Activated naive CD4-positive, alpha-beta T cell treated with anti-CD3 and anti-CD28 coated beads, Interleukin-2, amount 50 U/mL, for 72 hours (primary cell): ENCODE measurements at places on chromosomes 1 and 21. TPM values are rescaled to one million over a fixed set of nuclear protein-coding genes. Genes with fewer than 3 reads are reported as not detected.

AMY1C gene
- total RNA-seq = not detected

DMBX1 gene
- 0.54 TPM for total RNA-seq

FAM3B gene
- total RNA-seq = not detected

MAN1C1 gene
- total RNA-seq = 15.3 TPM

DMRTA2 gene
- total RNA-seq = not detected

DNA sequence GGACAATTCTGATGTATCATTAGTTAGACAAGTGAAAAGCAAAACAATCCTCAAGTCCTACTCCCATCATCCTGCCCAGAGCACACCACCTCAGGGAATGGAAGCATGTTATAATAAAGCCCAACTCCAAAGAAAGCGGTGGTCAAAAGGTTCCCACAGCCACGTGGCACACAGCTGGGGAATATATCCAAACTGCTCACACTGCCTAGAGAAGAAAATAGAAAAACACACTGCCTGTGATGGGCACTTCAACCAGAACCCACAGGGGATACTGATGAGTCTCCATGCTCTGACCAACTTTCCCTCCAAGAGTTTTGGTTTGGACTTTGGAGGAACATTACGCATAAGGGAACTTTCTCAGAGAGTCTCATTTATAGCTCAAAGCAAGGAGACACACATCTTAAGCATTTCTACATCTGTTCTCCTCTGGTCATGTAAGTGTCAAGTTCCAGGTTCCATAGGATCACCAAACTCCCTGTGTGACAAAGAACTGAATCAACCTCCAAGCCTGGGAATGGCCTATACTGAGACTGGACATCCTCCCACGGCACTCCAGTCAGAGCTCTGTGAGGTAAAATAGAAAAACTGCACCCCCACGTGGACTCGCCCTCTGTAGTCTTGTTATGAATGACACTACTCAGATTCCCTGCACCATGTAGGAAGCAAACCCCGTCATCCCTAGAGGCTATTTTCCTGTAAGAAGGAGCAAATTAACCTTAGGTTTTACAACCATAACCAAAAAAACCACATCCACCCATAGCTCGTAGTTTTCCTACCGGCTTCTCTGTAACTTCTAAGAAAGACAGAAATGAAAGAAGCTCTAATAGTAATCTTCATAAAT, 12.2 kb downstream of the DSTYK start:
- DNase-seq = peak; percentile 49

DNA sequence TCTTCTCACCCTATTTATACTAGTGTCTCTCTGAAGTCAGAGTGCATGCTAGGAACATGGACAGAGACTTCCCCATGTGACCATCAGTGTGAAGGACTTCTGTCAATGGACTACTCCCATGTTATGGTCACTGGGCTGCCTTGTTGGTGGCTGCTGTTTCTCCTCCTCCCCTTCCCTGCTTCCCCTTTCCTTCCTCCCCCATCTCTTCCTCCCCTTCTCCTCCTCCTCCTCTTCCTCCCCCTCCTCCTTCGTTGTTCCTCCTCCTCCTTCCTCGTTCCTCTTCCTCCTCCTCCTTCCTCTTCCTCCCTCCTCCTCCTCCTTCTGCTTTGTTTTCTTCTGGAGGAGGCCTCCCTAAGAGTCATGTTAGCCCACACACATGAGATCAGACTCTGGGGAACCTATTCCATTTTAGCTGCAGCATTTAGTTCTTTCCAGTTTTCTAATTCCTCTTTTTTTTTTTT, 35.8 kb downstream of the IER5 start:
- DNase-seq = no peak

GRCh38 chr1:118321840-118322239, 136.8 kb upstream of the SPAG17 start:
- DNase-seq = no peak

GRCh38 chr1:23215751-23216449, 1.4 kb downstream of the HTR1D start:
- DNase-seq = no peak

DNA sequence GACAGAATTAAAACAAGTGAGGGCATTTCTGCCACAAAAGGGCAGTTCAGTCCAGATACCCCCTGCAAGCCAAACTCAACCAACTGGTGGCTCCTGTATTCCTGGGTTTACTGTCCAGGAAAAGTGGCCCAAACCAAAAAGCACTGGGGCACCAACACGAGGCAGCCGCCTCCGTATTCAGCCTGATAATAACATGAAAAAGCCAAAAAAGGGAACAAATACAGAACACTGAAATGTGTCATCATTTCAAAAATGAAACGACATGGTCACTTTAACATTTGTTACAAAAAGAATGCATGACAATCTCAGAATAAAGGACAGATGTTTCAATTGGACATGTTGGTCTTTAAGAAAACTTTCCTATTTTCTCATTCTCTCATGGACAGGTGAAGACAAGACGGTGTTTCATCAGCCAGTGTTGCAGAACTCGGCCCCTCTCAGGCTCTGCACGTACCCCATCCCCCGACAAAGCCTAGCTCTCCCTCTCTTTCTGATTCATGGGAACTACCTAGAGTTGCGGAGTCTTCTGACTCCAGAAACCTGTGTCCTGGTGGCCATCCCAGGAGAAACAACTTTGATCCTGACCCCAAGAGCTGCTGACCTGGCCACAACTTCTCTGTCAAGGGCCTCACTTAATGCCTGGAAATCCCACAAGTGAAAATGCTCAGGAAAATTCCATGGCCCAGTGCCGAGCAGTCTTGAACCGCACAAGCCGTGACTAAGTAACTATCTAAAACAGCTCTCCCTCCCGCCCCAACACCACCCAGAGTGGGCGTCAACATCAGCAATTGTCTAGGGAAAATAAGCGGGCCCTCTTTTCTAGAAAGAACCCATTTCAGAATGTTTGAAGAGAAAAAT, 27.1 kb downstream of the ZBTB17 start:
- DNase-seq = no peak

DNA sequence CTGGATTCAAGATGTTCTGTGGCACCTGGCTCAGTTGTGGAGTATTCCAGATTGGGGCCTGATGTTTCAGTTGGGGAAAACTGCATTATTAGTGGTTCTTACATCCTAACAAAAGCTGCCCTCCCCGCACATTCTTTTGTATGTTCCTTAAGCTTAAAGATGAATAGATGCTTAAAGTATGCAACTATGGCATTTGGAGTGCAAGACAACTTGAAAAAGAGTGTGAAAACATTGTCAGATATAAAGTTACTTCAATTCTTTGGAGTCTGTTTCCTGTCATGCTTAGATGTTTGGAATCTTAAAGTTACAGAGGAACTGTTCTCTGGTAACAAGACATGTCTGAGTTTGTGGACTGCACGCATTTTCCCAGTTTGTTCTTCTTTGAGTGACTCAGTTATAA, 7.2 kb downstream of the FPGT start:
- DNase-seq = no peak

GRCh38 chr1:18110598-18110939, 3.0 kb downstream of the IGSF21 start:
- DNase-seq = no peak

- no peak for DNase-seq
Measured at GRCh38 chr1:243246916-243247315, 8.2 kb downstream of the CEP170 start.

GRCh38 chr1:206467915-206468314, 2.4 kb upstream of the IKBKE start:
- no peak for DNase-seq

GRCh38 chr1:31564606-31564989, 11.7 kb upstream of the TINAGL1 start:
- DNase-seq = peak; percentile 25

DNA sequence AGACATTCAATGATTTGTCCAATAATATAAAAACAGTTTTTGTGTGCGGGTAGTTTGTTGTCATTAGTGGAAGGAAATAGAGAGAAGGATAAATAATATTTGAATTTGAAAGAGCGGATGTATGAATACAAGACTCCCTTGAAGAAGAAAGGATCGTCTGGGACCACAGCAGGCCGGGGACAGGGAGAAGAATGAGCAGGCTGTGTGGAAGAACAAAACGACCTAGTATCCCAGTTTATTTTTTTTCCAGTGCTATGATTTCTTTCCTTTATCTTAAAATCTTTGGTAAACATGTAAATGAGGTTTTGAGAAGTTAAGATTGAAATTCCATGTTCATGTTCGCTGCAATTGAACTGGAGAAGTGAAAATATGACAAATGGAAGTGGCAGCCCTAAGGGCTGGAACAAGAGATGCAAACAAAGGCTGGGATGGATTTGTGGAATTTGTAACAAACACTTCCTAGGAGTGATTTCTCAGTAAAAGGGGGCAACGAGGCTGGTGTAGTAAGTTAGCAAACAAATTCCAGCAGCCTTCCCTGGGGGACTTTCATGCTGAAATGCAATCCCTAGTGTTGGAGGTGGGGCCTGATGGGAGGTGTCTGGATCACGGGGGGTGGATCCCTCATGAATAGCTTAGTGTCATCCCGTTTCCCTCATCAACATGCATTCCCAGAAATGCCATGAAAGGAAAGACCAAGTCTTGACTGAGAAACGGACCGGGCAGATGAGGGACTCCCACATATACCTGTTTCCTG, 10.2 kb upstream of the IFI16 start:
- DNase-seq = no peak

- DNase-seq = no peak
Measured at GRCh38 chr1:85363521-85363920, 87.1 kb upstream of the BCL10 start.

- DNase-seq = no peak
Measured at GRCh38 chr1:242197907-242198820, 199.3 kb upstream of the MAP1LC3C start.

DNA sequence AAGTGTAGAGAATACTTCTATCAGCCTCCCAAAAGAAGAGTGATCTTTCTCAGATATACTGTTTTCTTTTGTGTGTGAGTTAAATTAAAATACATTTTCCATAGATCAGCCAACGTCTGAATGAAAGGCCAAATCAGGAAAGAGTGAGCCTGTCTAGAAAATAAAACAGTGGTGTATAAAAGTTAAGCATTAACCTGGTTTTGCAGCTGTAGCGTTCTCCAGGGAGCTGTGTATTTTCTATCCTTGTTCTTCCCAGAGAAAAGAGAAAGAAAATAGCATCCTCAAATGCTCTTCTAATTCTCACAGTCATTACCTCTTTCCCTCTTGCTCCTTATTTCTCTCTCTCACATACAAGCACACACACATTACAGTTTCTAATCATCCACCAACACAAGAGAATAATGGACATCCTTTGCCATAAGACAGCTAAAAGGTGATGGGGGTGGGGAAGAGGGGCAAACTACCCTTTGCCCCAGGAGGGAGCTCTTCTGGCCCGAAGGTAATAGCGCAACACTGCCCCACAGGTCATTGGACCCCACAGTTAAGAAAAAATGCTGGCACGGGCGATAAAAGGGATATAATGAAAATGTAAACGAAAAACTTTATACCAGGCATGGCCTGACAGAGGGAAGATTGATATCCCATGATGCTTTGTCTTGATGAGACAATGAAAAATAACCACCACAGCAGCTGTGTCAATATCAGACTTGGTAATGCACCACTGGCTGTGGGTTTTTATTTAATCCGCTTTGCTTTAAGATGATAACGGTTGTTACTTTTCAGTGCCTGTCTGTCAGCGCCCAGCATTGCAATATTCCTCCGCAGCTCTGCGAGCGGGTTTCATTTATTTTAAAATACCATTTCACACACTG, 150.3 kb downstream of the NUF2 start:
- no peak for DNase-seq

DNA sequence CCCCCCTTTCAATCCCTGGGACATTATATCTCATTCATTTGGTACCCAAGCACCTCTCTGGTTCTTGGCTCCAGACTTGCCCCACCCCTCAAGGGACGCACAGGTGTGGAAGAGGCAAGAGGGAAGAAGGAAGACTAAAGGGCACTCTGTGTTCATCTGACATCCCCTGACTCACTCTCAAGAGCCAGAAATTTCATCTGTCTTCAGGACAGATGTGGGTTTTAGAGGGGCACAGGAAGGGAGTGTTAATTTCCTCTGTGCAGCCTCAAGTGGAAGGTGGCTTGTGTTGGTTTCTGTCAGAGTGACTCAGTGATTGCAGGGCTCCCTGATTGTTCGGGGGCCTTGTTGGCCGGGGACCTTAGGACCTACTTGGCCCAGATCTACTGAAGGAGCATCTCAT, 2.4 kb downstream of the C2CD4D start:
- no peak for DNase-seq

GRCh38 chr1:212718499-212718898, 18.9 kb upstream of the BATF3 start:
- no peak for DNase-seq

GRCh38 chr1:10867138-10867721, 70.8 kb upstream of the CASZ1 start:
- DNase-seq = peak; percentile 74

- no peak for DNase-seq
Measured at GRCh38 chr21:33286600-33287456, 20.7 kb downstream of the IL10RB start.

DNA sequence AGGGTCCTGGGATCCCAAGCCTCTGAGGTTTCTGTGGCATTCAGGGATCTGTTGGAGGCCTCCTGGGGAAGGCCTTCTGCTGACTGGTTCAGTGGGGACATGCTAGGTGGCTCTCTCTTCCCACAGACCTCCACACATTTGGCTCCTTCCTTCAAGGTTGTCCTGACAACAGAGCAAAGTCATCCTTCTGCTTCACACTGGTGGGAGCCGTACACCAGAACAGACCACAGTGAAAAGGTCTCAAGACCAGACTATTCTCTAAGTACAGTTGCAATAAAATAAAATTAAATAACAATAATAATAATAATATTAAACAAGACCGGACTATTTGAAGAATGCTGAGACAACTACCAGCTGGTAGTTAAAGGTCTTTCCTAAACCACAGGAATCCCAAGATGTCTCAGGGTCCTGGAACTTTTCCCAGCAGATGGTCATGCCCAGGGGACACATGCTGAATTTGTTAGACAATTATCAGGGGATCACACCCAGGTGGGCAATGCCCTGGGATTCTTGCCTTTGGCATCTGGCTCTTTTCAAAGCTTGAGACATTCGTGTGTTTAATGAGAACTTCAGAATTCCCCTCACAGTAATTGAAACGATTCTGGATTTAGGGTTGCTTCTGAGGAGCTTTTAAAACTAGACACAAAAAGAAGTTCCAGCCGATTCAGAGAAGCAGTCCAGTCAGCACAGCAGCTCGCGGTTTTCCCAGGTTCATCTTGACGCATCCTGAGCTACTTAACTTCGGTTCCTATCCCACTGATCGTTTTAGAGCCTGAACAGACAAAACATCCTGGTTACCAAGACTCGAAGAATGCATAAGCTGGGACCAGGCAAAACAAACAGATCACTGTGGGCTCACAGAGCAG, 22.9 kb downstream of the HTR1D start:
- DNase-seq = no peak

DNA sequence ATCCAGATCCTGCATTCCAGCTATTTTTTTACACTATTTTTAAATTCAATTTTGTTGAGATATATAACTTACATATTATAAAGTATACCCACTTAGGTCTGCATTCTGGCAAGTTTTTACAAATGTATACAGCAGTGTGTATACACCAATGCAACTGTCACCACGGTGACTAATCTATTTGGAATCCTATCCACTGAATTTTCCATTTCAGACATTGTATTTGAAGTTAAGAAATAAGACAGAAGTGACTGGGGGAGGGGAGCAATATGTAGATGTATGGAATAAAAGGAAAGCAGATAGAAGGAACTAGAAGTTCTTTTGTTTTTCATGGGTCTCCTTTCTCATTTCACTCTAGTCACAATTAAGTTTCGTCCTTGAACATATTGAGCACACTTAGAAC, 431.5 kb upstream of the CHRM3 start:
- no peak for DNase-seq
